ENCODE measurements at places on chromosomes 5 and 9.

DNA sequence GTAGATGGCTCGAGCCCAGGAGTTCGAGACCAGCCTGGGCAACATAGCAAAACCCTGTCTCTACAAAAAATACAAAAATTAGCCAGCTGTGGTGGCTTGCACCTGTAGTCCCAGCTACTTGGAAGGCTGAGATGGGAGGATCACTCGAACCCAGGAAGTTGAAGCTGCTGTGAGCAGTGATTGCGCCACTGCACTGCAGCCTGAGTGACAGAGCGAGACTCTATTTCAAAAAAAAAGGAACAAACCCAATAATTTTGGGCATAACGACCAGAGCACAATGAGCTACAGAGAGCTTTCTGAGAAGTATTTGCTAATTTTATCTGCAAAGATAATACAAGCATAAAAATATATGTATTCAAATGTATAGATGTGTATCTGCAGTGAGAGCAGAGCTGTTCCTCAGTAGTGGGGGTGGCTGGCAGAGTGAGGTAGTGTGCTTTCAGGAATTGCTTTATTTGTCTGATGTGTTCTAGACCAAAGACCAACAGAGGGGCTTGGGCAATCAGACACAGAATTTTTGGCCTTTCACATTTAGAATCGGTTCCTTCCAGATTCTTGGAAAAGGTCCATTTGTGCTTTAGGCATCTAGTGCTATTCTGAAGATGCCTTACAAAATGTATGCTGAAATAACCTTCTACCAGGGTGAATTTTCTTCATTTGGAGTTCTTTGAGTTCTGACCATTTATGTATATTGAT, 5.2 kb downstream of the DOCK8 start:
- peak; percentile 45 for DNase-seq

DNA sequence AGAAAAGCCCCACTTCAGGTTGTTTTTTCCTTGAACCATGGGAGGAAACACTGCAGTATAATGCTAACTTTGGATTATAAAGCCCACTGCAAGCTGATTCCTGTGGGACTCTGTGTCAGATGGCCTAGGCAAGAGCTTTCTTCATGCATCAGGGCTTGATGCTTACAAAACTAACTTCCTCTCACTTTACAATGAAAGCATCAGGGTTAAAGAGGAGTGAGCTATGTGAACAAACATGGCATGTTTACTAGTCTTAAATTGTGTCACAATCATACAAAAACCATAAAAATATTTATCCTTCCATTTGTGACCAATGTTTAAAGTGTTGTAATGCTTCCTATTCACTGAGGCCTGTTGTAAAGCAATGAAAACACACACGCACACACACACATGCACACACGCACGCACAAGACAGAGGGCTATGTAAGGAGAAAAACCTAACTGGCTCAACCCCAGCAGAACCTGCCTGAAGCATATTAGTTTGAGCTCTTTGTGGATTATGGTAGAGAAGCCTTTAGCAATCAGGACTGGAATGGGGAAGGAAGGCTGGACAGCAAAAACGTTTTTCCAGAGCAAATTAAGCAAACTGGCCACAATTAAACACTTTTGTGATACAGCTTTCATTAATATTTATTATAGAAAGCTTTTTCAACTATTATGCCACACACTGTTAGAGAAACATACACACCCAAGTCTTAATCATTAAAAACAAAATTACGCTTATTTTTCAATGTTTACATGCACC, 122.2 kb downstream of the AUH start:
- DNase-seq = no peak

GRCh38 chr5:142883025-142883424, 112.8 kb downstream of the ARHGAP26 start:
- DNase-seq = no peak

GRCh38 chr5:178388386-178389025, 155.9 kb upstream of the PHYKPL start:
- DNase-seq = no peak

GRCh38 chr5:97149709-97150108, 7.3 kb upstream of the LIX1 start:
- DNase-seq = no peak

GRCh38 chr5:135454946-135455345, 2.8 kb upstream of the TIFAB start:
- DNase-seq = no peak

GRCh38 chr5:90473396-90474234, 956 bp downstream of the MBLAC2 start:
- peak; percentile 19 for DNase-seq

DNA sequence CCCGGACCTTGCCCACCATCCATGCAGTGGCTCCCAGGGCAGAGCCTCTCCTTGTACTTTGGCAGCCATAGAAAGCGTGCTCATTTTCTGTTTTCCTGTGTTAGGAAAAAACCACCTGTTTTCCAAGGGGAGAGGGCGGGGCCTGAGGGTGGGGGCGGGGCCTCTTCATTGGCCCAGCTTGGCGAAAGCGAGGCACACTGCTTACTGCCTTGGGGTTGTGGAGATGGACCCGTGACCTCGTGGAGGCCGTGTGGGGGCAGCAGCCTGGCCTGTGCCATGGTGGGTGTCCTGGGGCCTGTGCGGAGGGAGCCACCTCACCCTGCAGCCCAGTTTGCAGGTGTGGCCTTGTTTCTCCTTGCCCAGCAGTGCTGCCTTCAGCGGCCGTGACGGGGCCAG, 4.4 kb upstream of the TOR4A start:
- DNase-seq = no peak

DNA sequence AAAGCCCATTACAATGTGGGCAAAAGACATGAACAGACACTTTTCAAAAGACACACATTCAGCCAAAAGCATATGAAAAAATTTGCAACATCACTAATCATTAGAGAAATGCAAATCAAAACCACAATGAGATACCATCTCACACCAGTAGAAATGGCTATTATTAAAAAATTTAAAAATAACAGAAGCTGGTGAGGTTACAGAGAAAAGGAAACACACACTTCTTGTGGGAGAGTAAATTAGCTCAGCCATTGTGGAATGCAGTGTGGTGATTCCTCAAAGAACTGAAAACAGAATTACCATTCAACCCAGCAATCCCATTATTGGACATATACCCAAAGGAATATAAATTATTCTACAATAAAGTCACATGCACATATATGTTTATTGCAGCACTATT, 585.2 kb upstream of the TUSC1 start:
- no peak for DNase-seq

GRCh38 chr5:114317751-114318150, 44.1 kb upstream of the KCNN2 start:
- DNase-seq = no peak

DNA sequence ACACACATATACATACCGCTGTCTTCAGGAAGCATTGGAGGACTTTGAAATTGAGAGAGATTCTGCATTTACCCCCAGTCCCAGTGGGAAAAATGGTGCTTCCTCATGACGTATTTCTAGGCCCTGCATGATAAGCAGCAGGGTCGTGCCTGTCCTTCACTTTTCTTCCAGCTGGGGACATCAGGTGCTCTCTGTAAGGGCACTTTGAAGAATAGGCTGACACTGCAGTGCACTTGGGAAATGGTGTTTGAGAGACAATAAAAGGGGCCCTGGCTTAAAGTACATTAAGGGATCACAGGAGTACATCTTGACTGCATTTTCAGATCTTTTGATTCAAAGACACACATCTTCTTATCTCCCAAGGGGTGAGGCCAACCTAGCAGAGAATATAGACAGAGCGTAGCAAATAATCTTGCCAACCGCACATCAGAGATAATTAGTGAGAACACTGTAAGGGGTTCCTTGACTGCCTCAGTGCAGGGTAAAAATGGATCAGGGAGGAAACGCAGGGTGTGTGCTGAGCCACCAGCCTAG, 437.9 kb downstream of the CSNK1G3 start:
- no peak for DNase-seq

DNA sequence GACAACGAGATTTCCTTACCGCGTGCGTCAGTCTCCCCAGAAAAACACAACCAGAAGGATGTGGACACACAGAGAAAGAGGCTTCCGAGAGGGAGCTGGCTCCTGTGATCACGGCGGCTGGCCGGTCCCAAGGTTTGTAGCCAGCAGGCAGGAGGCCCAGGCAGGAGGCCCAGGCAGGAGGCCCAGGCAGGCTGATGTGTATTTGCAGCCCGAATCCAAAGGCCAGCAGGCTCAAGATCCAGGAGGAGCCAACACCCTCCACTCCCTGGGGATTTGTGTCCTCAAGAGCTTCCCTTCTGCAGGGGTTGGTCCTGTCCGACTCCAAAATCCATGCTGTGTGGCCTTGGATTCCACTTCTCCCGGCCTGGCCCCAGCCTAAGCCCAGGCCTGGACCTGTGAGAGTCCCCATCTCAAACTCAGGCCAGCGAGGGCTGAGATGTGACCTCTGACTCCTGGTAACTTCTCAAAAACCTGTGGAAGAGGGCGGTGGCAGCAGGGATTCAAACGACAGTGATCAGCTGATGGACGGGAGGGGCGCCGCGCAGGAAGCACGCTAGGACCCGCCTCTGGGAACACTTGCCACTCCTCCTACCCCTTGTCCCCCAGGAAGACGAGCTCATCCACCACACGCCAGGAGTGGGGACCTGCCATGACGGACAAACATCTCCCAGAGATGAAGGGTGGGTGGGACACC, 75.0 kb upstream of the PPP1R26 start:
- no peak for DNase-seq

DNA sequence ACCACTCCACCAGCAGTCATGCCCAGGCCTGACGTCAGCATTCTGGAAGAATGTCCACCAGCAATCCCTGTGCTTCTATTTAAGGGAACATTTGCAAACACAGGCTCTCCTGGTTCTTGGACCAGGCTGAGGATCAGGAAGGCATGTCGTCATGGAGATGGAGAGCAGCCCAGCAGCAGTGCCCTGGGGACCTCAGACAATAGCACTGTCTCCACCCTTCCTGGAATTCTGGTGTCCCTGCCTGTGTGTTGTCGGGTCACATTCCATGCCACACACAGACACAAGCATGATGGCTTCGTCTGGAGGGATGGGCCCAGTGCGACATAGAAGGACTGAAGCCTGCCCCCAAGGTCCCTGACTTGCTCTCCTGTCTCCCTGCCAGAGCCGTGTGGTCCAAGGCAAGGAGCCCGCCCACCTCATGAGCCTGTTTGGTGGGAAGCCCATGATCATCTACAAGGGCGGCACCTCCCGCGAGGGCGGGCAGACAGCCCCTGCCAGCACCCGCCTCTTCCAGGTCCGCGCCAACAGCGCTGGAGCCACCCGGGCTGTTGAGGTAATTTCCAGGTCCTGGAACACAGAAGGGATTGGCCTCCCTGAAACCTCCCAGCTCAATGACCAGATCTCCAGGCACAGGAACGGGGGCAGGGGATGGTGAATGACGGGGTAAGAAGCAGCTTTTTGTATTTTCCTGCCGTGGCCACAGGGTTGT, 43.8 kb downstream of the STOM start:
- DNase-seq = peak; percentile 60

- DNase-seq = no peak
Observed at GRCh38 chr5:16866273-16866672, 69.8 kb downstream of the MYO10 start.

GRCh38 chr9:130240410-130241197, 25.0 kb upstream of the HMCN2 start:
- peak; percentile 87 for DNase-seq

DNA sequence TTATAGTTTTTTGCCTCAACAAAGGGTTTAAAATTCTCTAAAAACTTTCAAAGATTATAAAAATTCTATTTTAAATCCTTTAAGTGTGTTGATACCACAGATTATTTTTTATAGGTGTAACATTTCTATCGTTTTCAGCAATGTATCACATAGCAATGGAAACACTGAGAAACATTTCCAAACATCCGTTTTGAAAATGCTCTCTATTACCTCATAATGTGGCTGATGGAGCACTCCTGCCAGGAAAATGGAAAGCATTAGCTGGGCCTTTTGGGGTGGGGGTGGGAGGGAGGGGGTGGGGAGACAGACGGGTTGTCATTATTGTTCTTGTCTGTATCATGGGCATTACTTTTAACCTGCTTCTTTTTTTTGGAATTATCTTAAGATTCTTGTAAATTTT, 516.5 kb downstream of the ACTL7B start:
- DNase-seq = no peak

DNA sequence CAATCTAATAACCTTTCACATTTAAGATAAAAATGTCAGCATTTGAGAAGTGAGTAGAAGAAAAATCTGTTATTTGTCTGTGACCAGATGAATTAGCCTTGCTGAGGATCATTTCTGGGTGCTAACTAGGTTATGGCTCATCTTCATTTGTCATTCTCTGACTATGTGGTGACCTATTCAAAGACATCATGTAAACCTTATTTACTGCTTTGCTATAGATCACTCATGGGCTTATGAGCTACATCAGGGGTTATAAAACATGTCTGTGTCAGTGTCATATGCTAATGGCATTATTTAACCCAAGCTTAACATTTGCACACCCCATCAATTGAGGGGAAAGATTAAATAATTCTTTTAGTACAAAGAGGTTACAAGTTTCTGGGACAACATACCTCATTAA, 555.5 kb upstream of the CYLC2 start:
- DNase-seq = no peak

- DNase-seq = no peak
Observed at GRCh38 chr5:177089127-177089526, 2.4 kb downstream of the FGFR4 start.

- DNase-seq = no peak
Observed at GRCh38 chr9:134964271-134965055, 46.8 kb upstream of the FCN1 start.

GRCh38 chr9:2257248-2257929, 242.2 kb downstream of the SMARCA2 start:
- DNase-seq = no peak

DNA sequence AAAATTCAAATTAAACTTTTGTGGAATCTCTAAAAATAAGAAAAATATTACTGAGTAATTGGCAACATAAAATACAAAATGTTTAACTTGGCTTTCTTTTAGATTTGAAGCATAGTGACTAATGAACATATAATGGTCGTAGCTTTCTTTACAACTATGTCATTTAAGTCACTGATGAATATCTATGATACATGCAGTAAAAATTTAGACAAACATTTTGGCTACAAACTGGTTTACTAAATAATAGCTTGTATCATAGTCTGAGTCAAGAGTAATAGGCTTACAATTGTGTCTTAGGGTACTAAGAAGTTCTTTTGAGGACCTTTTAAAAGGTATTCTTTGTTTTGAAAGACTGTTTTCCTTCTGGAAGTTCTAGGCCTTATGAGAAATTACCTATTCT, 2.0 kb upstream of the APC start:
- no peak for DNase-seq

DNA sequence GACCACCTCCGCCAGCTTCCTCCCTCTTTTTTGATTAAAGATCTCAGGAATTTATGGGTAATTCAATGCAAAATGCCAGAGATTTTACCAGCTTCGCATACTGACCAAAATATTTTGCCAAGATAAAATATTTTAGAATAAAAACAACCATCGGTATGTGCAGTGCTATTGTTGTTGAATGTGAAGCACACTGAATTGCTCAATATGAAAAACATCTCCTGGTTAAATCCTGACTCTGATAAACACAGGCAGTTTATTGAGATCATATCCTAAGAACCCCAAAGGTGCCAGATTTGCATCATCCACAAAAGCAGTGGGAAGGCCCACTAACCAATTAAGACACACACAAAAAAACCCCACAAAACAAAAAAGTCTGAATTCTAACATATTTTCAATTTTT, 202.4 kb downstream of the GLIS3 start:
- no peak for DNase-seq

Measured in pons (tissue), 1 donor.